ENCODE measurements at places on chromosomes 2 and 18.

GRCh38 chr2:86598966-86599365 lies 24.7 kb downstream of the RNF103 start:
- DNase-seq, result no peak

- no peak for DNase-seq
These were observed 99.8 kb downstream of the CAPN13 start for GRCh38 chr2:30707304-30707903.

GRCh38 chr2:16441431-16441830 lies 224.2 kb downstream of the CYRIA start:
- no peak for DNase-seq

GRCh38 chr18:31578126-31578525 lies 13.6 kb upstream of the TTR start:
- DNase-seq, result no peak

- no peak for DNase-seq
These were observed 702.7 kb downstream of the SOCS6 start for GRCh38 chr18:70991577-70991976.

GRCh38 chr2:199070322-199070949 lies 387.3 kb downstream of the SATB2 start:
- no peak for DNase-seq

DNA sequence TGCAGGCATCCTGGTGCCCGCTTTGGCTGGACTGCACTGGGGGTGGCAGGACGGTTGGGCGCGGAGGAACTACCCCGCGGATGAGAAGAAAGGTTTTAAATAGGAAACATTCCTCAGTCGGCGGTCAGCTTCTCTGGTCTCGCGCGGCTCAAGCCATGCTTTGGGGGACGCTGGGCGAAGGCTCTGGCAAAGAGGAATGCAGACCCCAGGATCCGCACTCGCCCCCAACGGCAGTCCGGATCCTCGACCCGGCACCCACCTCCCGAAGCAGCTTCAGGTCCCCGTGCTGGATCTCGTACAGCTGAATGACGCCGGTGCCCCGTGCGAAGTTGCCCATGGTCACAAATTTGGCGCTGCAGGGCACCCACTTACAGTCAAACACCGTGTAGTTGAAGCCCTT lies 686 bp upstream of the PNO1 start:
- DNase-seq, result no peak

DNA sequence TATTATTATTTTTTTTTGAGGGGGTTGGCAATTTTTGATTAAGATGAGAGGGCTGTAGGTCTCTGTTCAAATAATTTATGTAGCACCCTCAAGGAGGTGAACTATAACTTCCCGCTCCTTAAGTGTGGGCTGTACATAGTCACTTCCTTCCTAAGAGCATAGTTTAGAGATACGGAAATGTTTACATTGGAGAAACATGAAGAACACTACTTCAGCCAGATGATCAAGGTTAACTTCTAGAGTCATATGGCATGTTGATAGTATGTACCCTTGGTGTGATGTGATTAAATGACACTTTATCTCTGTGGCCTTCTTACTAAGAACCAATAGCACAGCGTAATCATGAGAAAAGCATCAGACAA lies 93.7 kb downstream of the MIB1 start:
- DNase-seq, result no peak

GRCh38 chr2:73266061-73266901 lies 18.0 kb downstream of the FBXO41 start:
- no peak for DNase-seq

GRCh38 chr2:60560734-60561644 lies 7.5 kb upstream of the BCL11A start:
- DNase-seq, result no peak

GRCh38 chr2:196516564-196516963 lies 123.0 kb upstream of the CCDC150 start:
- DNase-seq, result no peak

GRCh38 chr2:207128867-207129266 lies 36.9 kb downstream of the KLF7 start:
- DNase-seq, result no peak

- DNase-seq, result no peak
These were observed 170.4 kb downstream of the ZNF521 start for GRCh38 chr18:25181581-25181980.

DNA sequence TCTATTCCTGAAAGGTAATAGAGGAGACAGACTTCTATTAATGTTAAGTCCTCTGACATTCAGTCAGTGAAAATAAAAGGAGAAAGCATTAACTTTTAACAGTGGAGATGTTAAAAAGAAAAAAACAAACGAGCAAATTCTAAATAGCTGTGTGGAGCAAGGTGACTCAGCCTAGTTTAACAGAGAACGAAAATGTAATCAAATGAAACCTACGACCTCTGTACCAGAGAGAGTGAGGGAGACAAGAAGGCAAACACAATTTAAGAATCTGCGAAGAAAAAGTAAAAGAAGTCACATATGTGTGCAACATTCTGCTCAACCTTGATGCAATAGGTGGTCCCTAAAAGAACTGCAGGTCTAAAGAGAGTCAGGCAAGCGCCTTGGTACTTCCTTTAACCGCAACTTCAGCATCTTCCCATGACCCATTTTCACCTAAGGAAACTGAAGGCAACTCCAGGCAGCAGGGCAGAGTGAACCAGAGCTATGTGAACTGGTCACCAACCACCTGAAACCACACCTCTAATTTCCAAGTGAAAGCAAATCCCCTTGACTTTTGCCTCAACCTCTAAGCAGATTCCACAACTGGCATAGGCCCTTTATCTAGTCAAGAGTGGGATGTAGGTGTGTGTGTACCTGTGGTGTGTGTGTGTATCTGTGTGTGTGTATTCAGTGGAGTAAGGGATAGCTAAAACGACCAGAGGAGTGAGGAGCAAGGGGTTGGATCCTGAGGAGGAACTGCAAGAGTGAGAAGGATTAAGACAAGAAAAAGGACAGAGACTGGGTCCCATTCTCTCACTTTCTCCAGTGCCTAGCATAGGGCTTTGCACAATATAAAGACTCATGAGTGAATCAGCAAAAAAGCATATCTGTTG lies 43.0 kb downstream of the FIGN start:
- no peak for DNase-seq

DNA sequence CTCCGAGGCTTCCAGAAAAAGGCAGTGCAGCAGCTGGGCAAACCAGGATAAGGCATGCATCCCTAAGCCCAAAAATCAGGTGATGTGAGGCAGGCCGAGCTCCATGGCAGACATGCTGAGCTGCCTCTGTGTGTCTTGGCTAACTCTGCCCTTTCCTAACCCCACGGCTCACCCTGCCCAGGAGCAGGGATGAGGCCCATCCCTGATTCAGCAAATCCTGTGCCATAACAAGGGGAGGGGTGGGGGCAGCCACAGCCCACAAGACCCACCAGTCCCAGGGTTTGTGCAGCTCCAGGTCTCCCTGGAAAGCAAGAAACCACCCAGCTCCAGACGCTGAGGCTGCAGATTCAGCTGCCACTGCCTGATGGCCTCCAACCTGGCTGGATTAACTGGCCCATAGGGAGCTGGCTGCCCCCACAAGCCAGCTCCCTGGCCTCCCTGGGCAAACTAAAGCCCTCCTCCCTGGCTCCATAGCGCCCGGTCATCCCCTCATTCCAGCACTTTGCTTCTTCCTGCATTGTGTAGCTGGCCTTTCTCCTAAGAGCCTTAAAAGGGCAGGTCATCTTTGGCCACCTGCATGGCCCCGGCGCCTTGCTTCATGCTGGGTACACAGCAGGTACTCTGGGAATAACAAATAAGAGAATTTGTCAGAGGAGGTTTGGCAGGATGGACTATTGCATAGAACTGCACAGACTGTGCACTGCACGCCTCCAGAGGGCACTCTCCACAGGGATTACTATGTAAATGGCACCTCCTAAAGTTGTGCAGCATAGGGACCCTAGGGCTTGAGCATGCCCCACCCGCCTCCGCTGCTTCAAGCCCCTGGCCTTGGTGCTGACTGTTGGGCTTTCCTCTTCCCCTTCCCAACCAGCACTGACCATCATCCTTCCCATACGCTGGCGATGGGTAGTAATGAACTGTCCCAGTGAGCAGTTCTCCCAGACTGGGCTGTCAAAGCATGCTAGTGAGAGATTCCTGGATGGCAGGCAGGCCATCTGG lies 10.7 kb downstream of the STEAP3 start:
- no peak for DNase-seq

DNA sequence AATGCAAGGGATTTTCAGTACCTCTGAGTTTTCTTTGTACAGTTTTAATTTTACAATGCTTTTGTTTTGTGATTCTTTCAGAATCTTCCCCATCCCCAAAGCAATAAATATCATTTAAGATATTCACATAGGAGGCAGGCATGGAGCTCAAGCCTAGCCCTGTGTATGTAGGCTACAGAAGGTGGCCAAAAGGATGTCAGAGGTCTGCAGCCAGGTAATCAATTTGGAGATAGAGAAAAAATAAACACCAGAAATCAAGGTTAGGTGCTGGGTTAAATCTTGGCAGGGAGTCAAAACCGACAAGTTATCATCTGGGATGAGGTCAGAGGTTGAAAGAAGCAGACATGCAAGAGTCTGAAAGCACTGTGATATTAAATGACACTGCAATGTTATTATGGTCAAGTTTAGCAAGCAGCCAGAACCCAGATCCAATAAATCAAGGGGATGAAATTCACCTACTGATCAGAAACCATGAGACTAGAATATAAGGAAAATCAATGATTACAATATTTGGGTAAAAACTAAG lies 45.1 kb upstream of the LRP1B start:
- no peak for DNase-seq

GRCh38 chr2:12004713-12005112 lies 258.3 kb downstream of the LPIN1 start:
- DNase-seq, result no peak

DNA sequence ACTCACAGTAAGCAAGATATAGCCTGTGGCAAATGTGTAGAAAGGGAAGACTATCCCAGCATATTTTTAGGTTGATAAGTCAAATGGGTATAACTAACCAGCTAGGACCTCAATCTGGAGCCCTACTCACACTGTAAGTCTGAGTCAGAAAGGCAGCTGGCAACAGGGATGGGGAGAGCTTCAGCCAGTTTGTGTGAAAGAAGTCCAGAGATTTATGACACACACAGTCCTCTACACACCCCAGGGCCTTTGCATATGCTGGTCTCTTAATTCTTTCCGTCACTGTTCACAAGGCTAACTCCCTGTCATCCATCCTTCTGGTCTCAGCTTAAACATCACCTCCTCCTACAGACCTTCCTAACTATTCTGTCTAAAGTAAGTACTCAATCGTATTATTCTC lies 5.9 kb upstream of the TCF4 start:
- DNase-seq, result no peak

- DNase-seq, result no peak
These were observed 30.4 kb downstream of the SRSF7 start for GRCh38 chr2:38720613-38721241.

DNA sequence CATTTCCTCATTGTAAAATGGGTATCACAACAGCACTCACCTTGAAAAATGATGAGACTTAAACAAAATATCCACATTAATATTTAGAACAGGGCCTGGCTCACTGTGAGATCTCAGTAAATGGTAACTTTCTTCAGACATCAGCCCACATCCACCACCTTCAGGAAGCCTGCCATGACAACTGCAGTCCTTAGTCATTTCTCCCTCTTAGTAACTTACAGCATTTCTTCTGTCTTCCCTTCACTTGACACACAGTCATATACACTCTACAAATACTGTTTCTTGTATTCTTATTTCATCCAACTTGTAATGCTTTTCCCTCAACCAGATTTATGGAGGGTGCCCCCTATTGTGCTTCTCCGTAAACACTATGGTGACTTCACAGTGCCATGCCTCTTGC lies 263.0 kb downstream of the ZNF516 start:
- DNase-seq, result no peak

GRCh38 chr2:146135245-146135644 lies 1615.3 kb upstream of the ZEB2 start:
- DNase-seq, result no peak

- DNase-seq, result no peak
These were observed 76.4 kb upstream of the TSPYL6 start for GRCh38 chr2:54332386-54332785.

DNA sequence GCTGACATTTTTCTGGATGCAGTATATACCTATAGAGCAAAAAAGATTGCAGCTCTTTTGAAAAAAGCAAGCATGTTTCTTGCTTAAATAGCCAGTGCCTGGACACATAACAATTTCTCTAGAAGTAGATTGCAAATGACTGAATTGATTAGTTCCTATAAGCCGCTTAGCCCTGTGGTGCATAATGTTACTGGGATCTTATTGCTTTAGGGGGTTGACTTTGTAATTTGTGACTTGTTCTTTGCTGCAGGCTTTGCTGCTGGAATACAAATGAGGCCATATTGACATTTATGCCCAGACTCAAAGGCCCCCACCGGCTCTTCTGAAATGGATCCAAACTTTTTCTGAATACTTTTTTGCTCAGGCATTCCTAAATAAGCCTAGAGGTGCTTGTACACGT lies 182.6 kb downstream of the SH3BP4 start:
- no peak for DNase-seq

DNA sequence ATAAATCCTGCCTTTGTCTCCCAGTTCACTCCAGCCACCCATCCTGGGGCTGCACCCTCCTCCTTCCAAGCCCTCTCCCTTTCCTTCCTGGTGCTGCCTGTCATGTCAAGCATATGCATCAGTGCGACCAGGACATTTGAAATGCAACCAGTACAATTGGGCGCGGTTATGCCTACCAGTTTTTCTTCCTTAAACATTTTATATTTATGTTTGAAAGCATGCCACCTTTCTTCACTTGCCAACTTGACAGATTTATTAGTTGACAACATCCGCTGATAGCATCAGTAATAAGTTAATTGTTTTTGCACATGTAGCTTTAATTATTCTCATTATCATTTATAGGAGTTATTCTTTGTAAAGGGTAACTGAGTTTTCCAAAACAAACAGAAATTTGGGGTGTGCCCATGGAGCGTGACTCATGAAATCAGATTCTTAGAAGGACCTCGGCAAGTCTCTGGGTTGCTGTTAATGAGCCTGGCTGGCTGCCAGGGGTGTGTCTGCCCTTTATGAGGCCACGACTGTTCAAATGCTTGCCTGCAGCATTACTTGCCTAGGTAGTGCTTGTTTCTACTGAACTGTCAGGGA lies 32.8 kb upstream of the IL1B start:
- no peak for DNase-seq

GRCh38 chr18:63180971-63181376 lies 138.6 kb downstream of the BCL2 start:
- DNase-seq, result no peak

- peak; percentile 81 for DNase-seq
These were observed 18.3 kb upstream of the CXCR4 start for GRCh38 chr2:136135921-136136906.

DNA sequence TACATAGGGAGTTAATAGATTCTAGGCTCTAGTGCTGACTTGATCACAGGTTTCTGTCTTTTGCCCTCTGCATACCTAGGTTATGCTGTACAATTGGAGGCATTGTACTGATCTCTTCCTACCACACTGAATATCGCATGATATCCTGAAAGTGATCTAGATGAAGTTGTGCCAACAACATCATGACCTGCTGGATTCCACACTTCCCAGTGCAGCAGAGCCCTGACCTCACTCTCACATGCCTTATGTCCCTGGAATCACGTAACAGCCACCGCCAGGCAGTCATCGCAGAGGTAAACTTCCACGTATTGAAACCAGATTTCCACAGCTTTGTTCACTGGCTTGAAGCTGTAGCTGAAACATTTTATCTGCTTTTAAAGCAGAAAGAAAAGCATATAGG lies 214.0 kb downstream of the ANKRD30B start:
- no peak for DNase-seq

- DNase-seq, result no peak
These were observed 519.4 kb upstream of the DSEL start for GRCh38 chr18:68035774-68036522.

All from effector memory CD8-positive, alpha-beta T cell (primary cell).